ENCODE measurements at places on chromosomes 13 and 19.

DNA sequence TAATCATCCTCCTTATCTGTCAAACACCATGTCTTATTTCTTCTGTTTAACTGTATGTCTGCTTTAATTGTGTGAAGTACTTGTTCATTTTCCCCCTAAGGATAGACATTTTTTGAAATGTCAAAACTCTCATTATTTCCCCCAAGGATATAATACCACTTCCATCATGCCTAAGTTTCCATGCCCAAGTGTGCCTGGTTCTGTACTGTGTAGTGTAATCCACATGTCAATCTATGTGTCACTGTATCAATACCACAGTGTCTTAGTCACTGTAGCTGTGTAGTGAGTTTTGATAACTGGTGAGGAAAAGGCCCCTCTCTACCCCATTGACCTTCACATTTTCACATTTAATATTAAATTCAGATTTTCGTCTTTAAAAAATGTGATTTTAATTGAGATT, 1265.5 kb downstream of the PCDH9 start:
- DNase-seq, result no peak

DNA sequence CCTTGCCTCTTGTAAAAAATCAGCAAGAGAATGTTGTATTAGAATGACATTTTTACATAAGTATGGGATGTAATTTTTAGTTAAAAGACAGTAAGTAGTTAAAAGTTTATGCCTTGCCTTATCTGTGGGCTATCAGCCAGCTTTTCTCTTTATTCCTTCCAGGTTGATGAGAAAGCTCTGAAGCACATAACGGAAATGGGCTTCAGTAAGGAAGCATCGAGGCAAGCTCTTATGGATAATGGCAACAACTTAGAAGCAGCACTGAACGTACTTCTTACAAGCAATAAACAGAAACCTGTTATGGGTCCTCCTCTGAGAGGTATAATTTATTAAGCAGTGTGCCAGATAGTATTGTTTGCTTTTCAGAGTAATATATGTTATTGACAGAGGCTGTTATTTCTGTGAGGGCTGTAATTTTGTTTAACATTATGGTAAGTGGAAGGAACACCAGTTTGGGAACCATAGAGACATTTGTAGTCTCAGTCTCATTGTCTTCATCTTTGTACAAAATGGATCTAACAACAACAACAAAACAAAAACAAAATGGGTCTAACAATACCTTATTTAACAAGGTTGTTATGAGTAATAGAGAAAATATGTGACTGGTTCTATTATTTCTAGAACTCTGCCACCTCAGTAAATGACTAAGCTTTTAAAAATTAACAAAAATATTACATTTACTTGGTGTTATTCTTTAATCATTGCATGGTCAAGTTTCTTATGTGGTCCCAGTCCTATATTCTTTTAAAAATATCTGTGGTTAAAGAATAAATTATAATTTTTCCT, 112.8 kb downstream of the TDRD3 start:
- DNase-seq, result no peak

GRCh38 chr13:110784704-110785103, 71.2 kb downstream of the ING1 start:
- DNase-seq, result no peak

GRCh38 chr13:48646791-48647190, 6.9 kb upstream of the CYSLTR2 start:
- DNase-seq, result no peak

- no peak for DNase-seq
Measured at GRCh38 chr13:114147803-114148520, 15.5 kb upstream of the RASA3 start.

DNA sequence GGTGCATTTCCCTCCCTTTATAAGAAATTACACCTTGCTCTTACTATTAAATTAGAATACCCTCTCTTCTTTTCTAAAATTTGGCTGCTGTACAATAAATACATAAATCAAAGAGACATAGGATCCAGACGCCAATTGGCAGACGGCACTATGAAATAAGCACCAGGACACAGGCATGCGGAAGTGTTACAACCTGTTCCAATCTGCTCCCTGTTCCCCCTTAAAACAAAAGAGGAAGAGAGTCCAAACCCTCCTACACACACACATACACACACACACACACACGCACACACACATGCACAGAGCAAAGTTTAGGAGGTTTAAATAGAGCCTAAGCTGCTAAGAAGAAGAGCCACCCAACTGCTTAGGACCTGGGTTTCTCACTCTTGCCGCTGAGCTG, 75.6 kb upstream of the ZNF507 start:
- DNase-seq, result no peak

- DNase-seq, result no peak
Measured at GRCh38 chr19:43552616-43553015, 19.6 kb downstream of the ZNF575 start.

DNA sequence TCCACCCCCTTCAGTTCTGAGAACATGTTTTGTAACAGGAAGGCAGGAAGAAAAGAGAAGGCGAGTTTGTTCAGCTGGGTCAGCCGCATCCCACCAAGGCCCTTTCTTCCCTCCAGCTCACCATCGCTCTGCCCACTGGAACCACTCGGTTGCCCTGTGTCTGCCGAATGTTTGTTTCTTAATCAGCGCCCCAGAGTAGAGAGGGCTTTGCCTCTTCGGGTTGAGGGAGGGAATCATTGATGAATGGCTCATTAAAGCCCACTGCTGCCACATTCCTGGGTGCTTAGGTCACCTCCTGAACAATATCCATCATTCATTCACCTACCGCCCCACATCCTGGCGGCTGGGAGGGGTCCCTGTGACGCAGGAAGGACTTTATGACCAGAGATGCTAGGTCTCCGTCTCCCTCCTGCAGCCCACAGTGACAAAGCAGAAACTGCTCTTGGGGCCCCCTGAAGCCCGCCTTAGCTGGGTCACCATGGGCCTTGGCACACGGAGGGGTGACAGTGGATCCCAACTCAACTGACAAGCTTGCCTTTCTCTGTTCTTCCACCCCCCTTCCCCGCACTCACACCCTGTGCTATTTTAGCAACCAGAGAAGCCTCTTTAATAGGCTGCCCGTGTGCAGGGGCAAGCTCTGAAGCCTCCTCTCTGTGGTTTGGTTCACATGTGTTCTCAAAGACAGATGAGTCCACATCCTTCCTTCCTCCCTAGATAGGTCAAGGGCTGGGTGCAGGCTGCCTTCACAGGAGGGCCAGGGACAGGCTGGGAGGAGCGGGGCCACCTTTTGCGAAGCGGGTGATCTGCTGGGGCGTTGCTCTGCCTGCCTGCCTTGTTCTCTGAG, 46.2 kb downstream of the ACTN4 start:
- no peak for DNase-seq

DNA sequence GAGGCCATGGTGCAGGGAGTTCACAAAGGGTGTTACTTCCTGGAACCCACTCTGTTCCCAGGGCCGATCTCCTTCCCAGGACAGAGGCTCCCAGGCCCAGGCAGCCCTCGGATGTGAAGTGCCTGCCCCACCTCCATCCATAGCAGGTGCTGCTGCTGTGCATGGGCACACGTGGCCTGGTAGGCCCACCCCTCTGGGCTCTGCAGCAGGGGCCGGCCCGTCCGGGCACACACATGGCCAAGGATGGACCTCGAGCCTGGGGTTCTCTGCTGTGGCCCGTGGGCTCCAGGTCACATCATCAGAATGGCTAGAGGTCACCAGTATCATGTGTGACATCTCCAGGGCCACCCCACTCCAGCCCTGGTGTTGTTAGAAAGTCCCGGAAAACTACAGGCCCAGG, 71.8 kb downstream of the GADD45B start:
- no peak for DNase-seq

DNA sequence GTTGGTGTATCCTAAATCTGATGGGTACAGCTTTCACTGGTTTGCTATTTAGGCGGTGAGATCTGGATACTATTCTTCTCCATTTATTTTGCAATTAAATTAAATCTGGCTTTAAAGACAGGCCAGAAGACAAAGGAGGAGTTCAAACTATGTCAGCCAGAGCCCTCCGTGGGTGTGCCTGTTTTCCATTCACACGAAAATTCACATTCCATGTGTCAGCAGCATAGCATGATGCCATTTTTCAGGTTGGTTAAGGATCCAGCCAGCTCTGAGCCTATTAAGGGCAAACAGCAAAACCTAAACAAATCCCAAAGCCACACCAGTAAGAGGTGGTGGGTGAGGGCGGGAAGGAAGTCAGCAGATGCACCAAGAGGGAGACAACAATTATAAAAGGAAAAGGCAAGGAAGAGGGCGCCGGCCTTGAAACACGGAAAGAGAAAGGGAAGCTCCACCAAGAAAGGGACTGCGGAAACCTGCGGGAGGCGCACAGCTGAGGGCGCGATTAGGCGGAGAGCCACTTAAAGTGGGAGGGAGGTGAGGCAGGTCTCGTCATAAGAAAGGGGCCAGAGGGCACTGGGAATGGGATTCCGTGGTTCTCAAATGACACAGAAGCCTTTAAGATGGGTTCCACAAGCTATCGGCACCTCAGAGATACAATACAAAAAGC, 43.0 kb downstream of the CARS2 start:
- no peak for DNase-seq

- DNase-seq, result no peak
Measured at GRCh38 chr13:99182439-99182838, 18.2 kb upstream of the UBAC2 start.

GRCh38 chr19:18789883-18790565, 1.1 kb downstream of the COMP start:
- DNase-seq, result peak; percentile 19

Measured in stimulated activated CD8-positive, alpha-beta memory T cell treated with anti-CD3 and anti-CD28 coated beads, Interleukin-4, amount 100 ng/mL, for 24 hours (primary cell).